Tongue (tissue), 3 donors: ENCODE measurements at places on chromosomes 7 and 10.

DNA sequence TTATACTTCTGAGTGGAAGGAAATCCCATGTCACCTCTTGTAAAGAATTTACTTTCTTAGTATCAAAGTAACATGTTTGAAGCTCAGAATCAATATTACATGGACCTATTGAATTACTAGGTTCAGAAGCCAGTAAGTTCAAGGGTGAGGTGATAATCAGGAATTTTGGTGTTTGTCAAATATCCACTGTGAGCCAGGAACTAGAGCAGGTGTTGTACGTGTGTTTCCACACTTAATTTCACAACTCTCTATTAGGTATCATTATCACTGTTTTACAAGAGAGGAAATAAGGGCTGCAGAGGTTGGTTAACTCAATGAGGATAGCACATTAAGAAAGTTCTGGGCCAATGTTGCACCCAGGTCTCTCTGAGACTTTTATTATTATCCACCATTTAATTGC, 130.4 kb downstream of the KIAA1217 start:
- no peak for DNase-seq

- no peak for DNase-seq
Observed at GRCh38 chr10:75444781-75445386, 13.5 kb downstream of the LRMDA start.

DNA sequence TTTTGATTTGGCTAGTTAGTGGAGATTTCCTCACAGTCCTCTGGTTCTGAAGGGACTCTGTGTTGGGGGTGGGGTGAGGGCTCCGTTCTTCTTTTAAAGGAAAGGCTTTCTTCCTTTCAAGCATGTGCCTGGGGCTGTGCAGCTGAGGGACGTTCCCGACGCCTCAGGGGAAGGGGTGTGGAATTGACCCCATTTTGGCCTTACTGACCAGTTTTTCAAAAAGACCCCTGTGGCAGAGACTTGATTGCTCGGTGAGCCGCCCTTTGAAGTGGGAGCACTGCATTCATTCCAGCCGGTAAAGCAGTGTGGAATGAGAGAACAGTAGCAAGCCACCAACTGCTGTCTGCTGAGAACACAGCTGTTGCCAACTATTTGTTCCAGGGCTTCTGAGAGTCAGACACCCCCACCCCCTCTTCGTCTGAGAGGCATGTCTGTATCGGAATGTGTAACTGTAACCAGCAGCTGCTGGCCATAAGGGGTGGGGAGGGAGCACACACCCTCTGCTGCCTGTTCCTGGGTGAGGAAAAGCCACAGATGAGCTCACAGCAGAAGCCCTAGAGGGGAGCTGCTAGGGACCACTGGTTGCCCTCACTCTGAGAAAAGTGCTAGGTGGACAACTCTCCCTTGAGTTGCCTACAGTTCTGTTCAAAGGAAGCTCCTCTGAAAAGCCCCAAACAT, 33.2 kb downstream of the WBP1L start:
- peak; percentile 98 for DNase-seq

DNA sequence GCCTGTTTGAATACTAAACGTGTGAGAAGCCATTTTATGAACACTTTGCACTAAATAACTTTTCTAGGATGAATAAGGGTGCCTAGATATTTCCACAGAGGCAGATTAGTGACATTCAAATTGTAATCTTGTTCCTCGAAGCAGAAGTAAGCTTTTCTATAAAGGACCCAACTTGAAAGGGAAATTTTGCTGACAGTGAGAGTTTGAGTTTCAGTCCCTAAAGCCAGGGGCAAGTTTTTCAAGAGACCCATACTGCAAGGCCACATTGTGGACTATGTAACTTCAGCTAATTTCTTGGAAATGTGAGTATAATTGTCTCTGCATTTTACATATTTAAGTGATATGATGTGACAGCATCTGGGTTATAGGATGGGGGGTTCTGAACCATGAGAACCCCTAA, 387.2 kb upstream of the ETV1 start:
- DNase-seq: no peak

GRCh38 chr7:93943816-93944540, 22.4 kb downstream of the GNG11 start:
- DNase-seq: no peak

DNA sequence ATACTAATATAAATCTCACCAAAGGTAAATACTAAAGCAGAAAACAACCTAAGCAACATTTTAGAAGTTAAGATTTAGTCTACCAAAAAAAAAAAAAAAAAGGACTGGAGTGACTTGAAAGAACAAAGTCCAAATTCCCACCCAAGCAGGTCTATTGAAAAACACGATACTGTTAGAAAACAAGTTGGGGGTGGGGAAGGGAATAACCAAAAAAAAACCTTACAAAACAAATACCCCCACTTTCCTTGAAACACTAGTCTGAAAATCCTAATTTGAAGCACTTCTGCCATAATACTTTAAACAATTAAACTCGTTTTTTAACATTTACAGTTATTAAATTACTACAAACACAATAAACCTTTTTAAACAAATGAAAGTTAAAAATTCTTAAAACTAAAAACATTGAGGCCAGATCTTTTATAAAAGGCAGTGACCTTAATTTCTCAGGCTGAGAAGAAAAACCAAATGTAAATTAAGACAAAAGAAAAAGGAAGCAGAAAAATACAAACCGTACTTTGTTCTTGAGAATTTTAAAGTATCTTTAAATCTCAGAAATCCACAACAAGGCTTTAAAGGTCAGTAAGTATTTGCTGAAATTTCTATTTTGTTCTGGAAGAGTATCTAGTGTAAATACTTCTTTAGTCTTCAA, 135.1 kb downstream of the NRBF2 start:
- DNase-seq: peak; percentile 76

- DNase-seq: no peak
Observed at GRCh38 chr10:5760515-5760914, 52.7 kb downstream of the GDI2 start.

DNA sequence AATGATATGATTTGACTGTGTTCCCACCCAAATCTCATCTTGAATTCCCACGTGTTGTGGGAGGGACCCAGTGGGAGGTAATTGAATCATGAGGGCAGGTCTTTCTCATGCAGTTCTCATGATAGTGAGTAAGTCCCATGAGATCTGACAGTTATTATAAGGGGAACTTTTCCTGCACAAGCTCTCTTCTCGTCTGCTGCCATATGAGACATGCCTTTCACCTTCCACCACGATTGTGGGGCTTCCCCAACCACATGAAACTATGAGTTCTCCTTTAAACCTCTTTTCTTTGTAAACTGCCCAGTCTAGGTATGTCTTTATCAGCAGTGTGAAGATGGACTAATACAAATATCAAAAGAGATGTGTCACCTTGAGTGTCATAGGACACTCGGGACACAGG, 502.7 kb upstream of the PODXL start:
- no peak for DNase-seq

GRCh38 chr10:132972149-132972985, 30.0 kb upstream of the CFAP46 start:
- no peak for DNase-seq

DNA sequence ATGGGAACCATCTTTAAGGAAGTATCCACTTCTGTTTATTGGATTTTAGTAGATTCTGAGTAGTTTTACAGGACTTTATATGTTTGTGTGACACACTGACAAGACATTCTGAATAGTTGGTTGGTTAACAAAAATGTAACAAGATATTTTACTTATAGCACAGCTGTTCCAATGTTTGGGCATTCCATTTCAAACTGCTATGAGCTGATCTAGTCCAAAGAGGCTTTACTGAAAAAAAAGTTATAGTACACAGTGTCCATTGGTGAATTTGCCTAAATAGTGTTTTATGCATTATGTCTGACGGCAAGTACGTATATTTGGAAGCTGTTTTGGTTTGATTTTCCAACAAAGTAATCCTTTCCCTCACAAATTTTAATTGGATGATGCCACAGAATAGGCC, 99.1 kb downstream of the SAMD9 start:
- DNase-seq: peak; percentile 73

DNA sequence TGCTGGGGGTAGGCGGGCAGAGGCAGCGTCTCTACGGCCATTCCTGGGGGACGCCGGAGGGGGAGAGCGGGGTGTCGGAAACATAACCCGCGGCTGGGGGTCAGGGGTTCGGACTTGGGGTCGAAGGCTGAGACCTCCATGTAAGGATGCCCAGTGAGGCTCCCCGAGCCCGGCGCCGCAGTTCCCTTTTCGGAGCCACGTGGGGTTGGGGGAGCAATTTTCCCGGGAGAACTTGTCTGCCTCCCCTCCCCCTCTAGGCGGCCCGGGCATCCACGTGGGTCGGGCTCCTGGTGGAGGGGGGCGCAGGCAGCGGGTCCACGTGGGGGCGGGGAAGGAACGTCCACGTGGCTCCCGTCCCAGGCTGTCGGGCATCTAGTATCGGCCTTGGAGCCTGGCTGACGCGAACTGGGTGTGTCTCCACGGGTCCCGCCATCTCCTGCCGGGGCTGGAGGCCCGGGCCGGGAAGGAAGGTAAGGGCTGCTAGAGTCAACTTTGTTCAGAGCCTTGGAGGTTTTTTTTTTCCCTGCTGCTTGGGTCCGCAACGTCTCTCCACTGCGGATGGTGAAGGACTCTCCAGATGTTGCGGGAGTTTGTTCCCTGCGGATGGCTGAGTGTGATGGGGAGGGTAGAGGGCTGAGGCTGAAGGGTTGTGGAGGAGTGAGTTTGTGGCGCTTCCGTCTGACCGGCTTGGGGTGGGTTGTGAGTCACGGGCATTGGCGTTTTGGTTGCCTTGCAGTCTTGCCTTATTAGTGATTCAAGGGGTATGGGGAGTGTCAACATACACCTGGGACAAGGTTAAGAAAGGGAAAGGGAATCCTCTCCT, 744 bp downstream of the PPRC1 start:
- DNase-seq: peak; percentile 86

GRCh38 chr7:471866-472639, 47.6 kb downstream of the PDGFA start:
- DNase-seq: peak; percentile 85

GRCh38 chr10:97277551-97277950, 14.9 kb downstream of the ARHGAP19 start:
- DNase-seq: peak; percentile 12

- peak; percentile 28 for DNase-seq
Observed at GRCh38 chr10:121157998-121158397, 306.8 kb downstream of the WDR11 start.

DNA sequence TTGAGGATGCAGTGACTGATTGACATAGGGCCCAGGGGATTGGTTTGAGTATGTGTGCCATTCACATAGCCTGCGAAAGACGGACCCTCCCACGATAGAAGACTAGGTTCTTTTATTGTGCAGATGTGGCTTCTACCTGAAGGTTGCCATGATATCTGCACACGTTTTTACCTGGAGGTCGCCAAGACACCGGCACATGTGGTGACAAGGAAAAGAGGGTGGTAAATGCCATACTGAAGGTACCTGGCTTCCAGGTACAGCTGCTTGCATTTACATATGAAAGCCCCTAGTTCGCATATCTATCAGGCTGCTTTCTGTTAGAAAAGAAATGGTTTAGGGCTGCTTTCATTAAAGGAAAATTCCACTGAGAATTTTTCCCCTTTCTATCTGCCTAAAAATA, 43.6 kb downstream of the ZNF22 start:
- DNase-seq: no peak
